NCI-H460 (cell line): ENCODE measurements at places on chromosomes 12 and 14. TPM values are rescaled to one million over a fixed set of nuclear protein-coding genes. Genes with fewer than 3 reads are reported as not detected.
A peak's percentile ranks its signal among the peaks of the same experiment; 100 is the strongest.

SALL2 gene
- 0.66 and 0.67 TPM in 2 replicates for total RNA-seq

PTHLH gene
- total RNA-seq = 3.1 and 3.5 TPM in 2 replicates

SLCO1B1 gene
- total RNA-seq = not detected in 2 replicates

WNT5B gene
- total RNA-seq = 3.3 and 7.6 TPM in 2 replicates

ABCC9 gene
- 42.3 and 49.2 TPM in 2 replicates for total RNA-seq

CYP27B1 gene
- total RNA-seq = 5.1 and 5.4 TPM in 2 replicates

SLC41A2 gene
- 8.1 and 9.7 TPM in 2 replicates for total RNA-seq

IKZF4 gene
- 1.5 and 1.6 TPM in 2 replicates for total RNA-seq

PARPBP gene
- total RNA-seq = 38.2 and 43.4 TPM in 2 replicates

SIX6 gene
- not detected in 2 replicates for total RNA-seq

NIN gene
- total RNA-seq = 25.6 and 31.7 TPM in 2 replicates

AMHR2 gene
- total RNA-seq = 0.15 TPM in 1 of 2 replicates, not detected in the other

DNA sequence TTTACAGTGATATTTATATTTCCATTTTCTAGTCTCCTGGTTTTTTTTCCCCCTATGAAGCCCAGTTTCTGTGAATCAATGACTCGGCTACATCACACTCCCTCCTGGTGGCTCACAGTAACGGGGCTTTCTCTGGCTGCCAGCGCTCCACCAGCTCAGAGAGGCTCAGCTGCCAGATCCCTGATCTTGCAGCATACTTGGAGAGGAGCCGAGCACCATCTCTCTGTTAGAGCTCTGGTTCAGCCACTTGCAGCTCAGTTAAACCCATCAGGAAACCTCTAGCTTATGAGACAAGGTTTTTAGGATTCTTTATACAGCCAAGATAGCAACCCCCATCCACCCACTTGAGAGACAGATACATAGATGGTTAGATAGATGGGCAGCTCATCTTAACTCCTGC lies 74.6 kb downstream of the CIT start:
- DNase-seq = no peak

DNA sequence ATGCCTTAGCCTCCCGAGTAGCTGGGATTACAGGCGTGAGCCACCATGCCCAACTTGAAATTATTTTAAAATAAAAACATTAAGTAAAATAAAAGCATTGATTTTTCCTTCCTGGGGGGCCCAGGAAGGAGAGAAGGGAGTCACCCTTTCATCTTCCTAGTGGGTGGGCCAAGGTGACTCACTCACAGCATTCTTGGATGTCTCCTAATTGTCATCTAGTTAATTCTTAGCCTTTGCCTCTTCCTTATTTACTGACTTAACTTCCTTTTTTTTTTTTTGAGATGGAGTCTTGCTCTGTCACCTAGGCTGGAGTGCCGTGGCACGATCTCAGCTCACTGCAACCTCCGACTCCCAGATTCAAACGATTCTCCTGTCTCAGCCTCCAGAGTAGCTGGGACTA lies 29.2 kb downstream of the TMEM120B start:
- DNase-seq = no peak

GRCh38 chr12:46445093-46445492 lies 72.5 kb upstream of the SLC38A2 start:
- DNase-seq = no peak

DNA sequence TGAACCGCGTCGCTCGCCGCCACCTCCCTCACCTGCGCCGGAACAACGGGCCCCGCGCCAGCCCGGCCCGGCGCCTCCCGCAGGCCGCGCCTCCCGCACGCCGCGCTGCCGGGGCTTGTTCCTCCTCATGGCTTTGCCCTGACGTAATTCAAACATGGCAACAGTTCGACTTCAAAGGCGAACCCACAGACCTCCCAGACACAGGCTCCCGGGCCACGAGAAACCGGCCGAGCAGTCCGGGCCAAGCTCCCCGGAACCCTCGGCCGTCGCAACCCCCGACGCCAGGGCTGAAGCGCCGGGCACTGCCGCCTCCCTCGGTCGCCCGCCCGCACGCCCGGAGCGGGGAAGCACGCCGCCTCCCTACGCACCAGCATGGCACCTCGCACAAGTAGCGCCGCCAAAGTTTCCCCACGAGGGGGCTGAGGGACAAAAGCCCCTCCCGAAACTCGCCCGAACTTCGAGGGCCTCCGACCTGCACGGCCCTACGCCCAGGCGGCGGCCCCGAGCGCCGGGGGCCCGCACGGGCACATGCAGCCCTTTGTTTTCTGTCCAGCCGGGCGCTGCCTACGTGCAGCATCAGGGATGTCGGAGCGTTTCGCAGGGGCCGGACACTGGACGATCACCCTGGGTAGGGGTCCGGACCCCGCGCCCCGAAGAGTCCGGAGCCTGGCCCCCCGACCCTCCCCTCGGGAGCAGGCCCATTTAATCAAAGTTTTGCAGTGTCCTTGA lies 1.7 kb downstream of the SINHCAF start:
- peak; percentile 50 for DNase-seq

DNA sequence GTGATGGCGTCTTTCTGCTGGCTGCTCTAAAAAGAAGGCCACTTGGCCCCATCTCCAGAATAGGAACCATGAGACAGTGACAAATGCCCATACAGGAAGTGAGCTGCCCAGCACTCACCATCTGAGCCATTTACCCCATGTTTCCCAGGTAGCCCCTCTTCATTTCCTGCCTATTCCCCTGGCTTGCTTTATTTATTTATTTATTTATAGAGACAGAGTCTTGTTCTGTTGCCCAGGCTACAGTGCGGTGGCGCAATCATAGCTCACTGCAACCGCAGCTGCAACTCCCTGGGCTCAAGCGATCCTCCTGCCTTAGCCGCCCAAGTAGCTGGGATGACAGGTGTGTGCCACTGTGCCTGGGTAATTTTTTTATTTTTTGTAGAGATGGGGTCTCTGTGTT lies 71.2 kb downstream of the RIN3 start:
- no peak for DNase-seq

GRCh38 chr12:27094726-27095125 lies 12.3 kb upstream of the C12orf71 start:
- no peak for DNase-seq

DNA sequence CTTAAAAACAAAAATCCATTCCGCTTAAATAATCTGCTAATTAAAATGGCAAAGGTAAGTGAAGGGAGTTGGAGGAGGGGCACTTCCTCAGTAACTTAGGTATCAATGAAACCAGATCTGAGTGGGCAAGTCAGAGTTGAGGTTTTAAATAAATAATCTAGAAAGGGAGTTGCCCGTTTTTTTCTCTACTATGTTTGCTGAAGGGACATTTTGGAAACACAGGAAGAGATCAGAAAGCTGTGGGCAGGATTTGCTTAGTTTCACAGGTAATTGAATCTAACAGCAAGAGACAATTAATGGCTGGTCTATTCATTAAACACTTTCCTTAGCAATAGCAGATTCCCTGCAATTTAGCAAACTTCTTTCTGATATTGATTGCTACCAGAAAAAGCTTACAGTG lies 186.0 kb upstream of the ABCD2 start:
- DNase-seq = no peak

DNA sequence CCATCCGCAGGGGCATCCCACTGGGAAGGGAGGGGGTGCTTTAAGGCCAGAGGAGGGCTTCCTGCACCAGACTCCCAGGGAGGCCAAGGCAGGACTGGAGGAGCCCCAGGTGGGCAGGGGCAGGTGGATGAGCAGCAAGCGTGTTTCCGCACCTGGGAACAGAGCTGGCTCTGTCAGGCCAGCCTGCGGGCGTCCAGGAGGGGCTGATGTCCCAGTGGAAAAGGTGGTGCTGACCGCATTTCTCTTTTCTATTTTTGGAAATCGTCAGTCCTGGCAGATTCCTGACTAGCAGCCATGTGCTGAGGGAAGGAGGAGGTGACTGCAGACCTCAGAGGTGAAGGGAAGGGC lies 27.2 kb downstream of the CHGA start:
- no peak for DNase-seq

GRCh38 chr12:56836800-56837663 lies 73.9 kb downstream of the HSD17B6 start:
- DNase-seq = no peak

- DNase-seq = no peak
These were observed 8.1 kb upstream of the KRT4 start for GRCh38 chr12:52821826-52822660.

DNA sequence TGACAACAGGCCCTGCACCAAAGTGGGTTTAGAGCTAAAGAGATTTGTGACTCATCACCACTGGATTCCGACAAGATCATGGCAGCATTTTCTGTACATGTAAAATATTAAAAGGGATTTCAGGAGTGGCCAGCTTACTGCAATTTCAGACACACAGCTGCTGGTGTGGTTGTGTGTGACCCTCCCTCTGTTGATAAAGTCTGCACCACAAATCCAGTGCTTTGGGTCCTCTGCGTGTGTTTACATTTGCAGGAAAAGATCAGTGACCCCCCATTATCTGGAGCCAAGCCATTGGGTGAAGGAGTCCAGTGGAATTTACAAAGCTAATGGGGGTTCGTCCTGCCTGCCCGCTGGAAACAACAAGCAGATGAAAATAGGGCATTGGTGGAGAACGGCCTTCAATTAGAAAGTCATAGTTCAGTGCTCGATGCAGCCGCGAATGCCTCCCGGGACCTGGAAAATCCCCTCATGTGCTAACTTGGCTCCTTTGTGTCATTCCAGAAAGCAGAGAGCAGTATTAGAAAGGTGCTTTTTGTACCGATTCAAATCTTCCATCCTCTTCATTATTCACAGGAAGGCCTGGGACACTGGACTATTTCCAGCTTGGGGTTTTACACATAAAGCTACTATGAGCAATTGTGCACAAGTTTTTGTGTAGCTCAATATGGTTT lies 188.5 kb upstream of the TMEM132C start:
- DNase-seq = no peak

DNA sequence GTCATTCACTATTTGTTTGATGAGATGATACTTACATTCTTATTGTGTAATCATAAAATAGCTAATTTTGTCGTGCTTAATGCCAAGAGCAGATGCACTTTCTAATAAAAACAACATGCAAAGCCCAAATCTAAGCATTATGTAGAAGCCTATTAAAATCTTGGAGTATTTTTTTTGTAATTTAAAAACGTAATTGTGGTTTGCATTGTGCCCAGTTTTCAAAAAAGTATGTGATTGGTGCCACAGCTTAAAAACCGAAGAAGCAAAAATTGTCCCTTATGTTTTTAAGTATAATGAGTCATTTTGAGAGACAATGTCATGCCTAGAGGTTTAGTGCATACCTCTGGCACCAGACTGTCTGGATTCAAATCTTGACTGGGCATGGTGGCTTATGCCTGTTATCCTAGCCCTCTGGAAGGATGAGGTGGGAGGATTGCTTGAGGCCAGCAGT lies 464.8 kb upstream of the RGS6 start:
- no peak for DNase-seq

GRCh38 chr14:43647302-43647701 lies 859.8 kb downstream of the FSCB start:
- DNase-seq = no peak

- DNase-seq = no peak
These were observed 142.7 kb downstream of the RAD51B start for GRCh38 chr14:67962215-67962644.

DNA sequence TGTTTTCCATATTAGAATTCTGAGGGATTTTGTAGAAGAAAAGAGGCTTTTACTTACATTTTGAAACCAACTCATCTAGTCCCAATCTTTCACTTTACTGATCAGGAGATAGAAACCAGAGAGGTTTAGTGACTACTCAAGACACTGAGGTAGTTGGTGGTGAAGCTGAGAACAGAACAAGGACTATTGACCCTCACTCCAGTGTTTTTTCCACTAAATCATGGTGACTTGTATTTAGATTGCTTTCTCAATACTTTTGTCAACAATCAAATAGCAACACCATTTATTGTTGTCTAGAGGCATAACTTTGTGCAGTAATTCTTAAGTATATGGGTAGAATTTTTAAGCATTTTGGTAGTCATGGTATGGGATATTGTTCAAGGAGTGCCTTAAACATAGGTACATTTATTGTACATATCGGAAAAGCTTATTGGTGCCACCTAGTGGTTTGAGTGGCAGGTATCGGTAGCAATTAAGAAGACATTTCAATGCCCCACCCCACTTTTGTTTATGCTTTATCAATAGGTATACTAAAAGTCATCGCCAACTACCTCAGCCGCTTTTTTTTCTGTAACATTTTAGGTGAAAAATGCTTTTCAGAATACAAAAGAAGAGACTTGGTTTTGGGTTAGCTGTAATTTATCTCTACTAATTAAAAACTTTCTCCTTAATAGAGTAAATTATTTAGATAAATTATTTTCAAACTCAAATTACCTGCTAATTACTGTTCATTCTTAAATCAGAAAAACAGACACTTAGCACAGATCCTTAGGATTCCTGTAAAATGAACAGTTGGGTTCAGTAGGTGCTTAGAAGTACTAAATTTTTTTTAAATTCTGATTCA lies 47.3 kb upstream of the PAWR start:
- DNase-seq = peak; percentile 72

GRCh38 chr14:92619671-92620456 lies 106.3 kb downstream of the RIN3 start:
- no peak for DNase-seq

- DNase-seq = no peak
These were observed 1888.1 kb upstream of the SEL1L start for GRCh38 chr14:83421711-83422110.

- DNase-seq = no peak
These were observed 8.4 kb downstream of the GSC start for GRCh38 chr14:94761348-94761996.

GRCh38 chr12:63420206-63420644 lies 248.1 kb downstream of the DPY19L2 start:
- peak; percentile 66 for DNase-seq

- DNase-seq = no peak
These were observed 3.7 kb upstream of the FERMT2 start for GRCh38 chr14:52954346-52955214.

GRCh38 chr14:37968664-37969240 lies 239.0 kb upstream of the SSTR1 start:
- DNase-seq = no peak

- DNase-seq = no peak
These were observed 7.4 kb downstream of the PRKCH start for GRCh38 chr14:61328626-61329262.

DNA sequence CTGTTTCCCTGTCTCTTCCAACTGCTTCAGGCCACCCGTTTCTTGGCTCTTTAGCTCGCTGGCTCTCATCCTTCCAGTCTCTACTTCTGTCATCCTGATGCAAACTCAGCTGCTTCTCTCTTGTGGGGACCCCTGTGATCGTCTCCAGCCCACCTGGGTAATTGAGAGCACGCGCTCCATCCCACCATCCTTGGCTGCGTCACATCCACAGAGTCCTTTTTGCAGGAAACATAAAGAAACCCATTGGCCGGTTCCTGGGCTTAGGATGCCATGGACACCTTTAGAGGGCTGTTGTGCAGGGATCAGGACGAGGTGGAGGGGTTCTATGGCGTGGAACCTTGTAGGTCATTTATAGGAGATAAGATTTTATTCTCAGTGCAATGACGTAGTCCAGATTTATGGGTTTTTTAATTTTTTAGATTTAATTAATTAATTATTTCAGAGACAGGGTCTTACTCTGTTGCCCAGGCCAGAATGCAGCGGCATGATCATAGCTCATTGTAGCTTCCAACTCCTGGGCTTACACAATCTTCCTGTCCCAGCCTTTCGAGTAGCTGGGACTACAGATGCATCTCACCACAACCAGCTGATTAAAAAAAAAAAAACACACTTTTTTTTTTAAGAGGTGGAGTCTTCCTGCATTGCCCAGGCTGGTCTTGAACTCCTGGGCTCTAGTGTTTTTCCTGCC lies 82.6 kb downstream of the CCDC92 start:
- DNase-seq = no peak

- no peak for DNase-seq
These were observed 46.1 kb downstream of the RASSF3 start for GRCh38 chr12:64656429-64656828.

GRCh38 chr14:64856529-64857445 lies 22.9 kb downstream of the SPTB start:
- no peak for DNase-seq
